ENCODE measurements at places on chromosomes 4 and X.

GRCh38 chrX:121641560-121641959, 594.1 kb downstream of the GLUD2 start:
- DNase-seq = no peak

DNA sequence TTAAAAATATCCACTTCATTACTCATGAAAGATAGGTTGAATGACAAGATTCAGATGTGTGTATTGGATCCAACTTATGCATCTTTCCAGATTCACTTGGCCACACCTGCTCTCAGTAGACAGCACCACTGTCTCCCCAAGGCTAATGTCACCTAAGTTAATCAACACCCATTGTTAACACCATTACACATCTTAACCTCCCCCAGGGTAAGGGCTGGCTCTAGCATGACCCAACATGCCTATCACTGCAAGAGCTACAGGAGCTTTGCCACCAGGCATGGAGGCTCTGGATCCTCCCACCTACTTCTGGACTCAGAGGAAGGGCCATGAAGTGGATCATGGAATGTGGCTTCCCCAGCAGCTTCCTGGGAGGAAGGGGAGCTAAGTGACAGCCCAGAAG, 32.8 kb upstream of the LSM6 start:
- no peak for DNase-seq

- no peak for DNase-seq
These were observed 514 bp downstream of the FANCB start for GRCh38 chrX:14872355-14872754.

GRCh38 chrX:120791013-120791643, 84.5 kb downstream of the CT47B1 start:
- DNase-seq = no peak

DNA sequence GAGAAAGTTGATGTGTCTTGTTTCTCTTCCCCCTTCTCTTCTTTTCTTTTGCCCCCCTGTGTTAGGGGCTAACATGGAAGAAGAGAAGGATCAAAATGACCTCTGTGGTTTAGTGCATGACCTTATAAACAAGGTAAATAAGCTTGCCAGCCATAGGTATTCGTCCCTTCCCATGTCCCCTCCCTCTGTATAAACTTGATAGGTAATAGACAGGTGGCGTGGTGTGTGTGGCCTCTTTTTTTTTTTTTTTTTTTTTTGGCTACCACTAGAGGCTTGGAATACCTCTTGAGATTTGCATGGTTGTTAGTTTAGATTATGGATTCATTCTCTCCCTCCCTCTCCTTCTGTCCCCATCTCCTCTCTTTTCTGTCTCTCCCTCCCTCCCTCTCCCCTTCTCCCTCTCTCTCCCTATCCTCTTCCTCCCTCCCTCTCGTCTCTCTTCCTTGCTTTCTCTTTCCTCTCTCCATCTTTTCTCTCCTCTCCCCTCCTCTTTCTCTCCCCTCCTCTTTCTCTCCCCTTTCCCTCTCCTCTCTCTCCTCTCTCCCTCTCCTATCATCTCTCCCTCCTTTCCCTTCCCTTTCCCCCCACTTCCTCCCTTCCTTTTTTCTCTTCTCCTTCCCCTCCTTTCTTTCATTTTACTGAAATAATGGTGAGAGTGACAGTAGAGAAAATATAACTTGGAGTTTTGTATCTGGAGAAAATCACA, 134.4 kb downstream of the AFF1 start:
- no peak for DNase-seq

DNA sequence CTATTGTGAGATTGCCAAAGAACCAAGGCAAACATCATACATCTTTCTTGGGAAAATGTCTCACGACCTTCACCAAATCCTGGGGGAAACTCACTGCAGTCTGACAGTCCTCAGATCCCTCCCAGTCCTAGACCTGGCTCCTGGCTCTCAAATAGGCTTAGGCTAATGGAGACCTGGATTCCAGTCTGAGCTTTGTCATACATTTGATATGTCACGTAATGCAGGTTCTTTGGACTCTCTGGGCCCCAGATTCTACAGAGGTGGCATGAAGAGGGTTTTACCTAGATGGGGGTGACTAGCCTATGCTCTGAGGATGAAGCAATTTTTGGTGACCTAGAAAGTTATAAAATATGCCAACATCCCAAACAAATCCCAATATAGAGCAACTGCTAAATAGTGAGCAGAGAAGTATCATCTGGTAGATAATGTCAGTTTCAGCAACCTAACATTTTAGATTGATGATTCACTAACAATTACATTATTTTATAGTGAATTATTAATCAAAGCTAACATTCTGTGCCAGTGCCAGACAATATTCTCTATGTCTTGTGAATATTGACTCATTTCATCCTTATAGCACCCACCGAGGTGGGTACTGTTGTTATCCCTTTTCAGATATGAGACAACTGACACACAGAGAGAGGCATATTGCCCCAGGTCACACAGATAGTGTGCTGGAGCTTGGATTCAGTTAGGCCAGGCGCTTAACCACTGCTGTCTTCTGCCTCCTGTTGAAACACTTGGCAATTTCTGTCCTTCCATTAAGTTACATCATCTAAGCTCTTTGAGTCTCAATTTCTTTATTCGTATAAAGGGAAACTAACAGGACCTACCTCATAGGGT, 195.4 kb upstream of the MAMLD1 start:
- no peak for DNase-seq

DNA sequence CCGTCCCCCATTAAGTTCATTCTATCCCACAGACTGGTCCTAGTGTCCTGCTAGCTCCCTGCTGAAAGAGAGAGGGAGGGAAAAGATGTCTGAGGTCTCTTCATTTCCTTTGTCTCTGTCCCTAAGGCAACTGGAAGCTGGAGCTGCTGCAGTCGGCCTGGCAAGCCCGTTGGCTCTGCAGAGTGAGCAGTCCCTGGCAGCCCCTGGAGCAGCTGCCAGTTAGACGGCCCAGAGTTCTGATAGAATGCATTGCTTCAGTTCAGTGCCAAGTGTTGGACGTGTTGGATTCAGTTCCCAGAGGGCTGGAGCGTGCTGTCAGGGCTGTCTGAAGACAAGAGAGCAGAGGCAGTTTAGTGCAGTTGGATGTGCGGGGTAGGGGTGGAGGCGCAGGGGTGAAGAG, 975 bp downstream of the KCNE5 start:
- no peak for DNase-seq

DNA sequence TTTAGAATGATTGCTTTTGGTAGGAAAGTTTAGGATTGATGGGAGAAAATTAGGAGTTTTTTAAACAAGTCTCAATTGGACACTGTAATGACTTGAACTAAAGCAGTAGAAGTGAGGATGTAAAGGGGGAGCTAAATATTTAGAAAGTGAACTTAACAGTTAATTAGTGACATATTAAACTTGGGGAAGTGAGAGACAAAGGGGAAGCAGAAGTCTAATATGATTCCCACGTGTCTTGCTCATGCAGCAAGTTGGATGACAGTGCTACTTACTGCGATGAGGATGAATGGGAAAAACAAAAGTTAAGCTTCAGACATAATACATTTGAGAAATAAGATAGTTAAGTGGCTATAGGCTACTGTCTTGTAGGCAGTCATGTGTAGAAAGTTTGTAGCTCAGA, 110.4 kb downstream of the RPA4 start:
- DNase-seq = no peak

- no peak for DNase-seq
These were observed 159.6 kb upstream of the PJA1 start for GRCh38 chrX:69324851-69325250.

- no peak for DNase-seq
These were observed 26.3 kb upstream of the ARMCX2 start for GRCh38 chrX:101685923-101686322.

DNA sequence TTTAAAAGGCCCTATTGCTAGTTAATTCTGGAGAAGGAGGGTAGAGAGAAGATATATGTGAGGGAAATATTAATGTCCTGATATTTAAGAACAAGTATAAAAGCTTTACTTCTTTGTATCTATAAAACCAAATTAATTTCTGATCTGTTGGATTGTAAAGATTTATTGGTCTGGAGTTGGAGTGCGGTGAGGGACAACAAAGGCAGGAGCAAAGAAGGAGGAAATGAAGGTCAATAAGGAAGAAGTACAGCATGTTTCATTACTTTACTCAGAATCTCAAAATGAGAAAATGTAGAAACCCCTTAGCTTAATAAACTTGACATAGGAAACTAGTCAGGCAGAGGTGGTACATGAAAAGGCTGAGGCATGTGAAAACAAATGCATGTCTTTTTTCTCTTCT, 192.9 kb downstream of the PALLD start:
- no peak for DNase-seq

GRCh38 chrX:42143866-42144592, 220.7 kb upstream of the CASK start:
- DNase-seq = no peak

GRCh38 chr4:38294238-38294637, 334.0 kb downstream of the PTTG2 start:
- no peak for DNase-seq

DNA sequence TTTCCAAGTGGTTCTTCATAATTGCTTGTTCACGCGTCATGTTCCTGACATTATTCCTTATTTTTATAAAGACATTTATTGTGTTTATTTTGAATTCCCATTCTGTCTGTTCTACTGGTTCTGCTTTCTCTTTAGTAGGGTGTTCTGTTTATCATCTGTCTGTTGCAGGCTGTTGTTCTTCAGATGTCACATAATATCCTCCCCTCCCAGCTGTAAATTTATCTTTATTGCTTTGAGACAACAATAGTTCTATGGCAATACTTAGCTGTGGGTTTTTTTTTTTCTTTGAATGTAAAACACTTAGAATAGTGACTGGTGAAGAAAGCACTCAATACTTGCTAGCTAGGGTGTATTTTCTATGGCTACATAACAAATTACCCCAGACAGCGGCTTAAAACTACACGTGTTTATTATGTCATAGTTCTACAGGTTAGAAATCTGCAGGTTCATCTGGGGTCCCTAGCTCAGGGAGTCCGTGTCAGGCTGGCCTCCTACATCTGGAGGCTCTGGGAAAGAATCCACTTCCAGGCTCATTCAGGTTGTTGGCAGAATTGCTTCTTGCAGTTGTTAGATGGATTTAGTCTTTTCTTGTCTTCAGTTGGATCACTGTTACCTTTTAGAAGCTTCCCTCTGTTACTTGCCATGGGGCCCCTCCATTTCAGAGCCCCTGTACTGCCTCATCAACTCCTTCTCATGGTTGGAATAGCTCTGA, 63.4 kb upstream of the ENPEP start:
- DNase-seq = no peak

DNA sequence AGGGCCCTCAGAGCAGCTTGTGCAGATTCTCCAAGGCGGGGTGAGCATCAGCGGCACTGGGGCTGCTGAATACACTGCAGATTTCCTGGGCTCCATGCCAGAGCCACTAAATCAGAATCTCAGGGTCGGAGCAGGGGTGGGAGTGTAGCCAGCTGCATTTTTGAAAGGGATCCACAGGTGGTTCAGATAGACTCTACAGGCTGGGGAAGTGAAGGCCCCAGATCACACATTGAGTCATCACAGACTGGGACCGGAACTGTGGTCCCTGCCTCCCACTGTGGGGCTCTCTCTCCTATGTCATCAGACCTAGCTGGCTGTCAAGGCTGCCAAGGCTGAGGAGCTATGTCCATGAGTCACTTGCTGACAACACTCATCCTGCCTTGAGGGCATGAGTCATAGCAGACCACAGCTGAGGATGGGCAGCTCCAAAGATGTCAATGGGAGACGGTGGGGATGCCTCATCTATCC, 162.3 kb upstream of the MAMLD1 start:
- peak; percentile 20 for DNase-seq

DNA sequence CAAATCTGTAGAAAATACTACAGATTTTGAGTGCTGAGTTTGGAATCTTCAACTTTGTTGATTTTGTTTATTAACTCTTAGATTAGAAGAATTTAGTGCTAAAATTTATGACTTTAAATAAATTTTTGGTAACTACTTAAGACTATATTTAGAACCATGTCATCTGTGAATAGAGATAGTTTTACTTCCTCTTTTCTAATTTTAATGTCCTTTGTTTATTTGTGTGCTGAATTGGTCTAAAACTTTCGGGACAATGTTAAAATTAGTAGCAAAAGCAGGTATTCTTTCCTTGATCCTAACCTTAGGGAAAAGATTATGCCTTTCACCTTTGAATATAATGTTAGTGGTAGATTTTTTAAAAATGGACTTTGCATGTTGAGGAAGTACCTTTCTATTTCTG, 119.7 kb upstream of the CXorf51A start:
- DNase-seq = no peak

- no peak for DNase-seq
These were observed 239.0 kb upstream of the DIAPH2 start for GRCh38 chrX:96445531-96446065.

DNA sequence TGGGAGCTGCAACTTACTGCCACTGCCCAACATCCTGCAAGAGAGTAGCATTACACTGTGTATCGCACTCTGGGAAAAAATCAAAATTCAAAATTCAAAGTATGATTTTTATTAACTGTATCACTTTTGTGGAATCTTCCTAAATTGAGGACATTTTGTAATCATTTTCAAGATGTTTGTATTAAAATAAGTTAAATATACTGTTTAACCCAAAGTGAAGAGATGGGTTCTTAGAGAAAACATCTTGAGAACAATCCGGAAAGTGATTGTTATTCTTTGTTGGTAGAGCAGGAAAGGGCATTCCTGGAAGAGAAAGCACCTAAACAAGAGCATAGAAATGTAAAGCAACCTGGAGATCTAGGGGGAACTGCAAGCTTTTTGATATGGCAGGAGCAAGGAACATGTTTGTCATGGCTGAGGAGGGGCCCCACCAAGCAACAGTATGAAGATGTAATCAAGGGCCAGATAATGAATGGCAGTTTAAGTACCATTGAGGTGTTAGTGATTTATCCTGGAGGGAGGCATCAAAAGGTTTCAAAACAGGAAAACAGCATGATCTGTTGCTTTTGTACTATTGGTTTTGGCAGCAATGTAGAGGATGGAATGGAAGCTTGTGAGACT, 14.1 kb upstream of the SEC24D start:
- no peak for DNase-seq

DNA sequence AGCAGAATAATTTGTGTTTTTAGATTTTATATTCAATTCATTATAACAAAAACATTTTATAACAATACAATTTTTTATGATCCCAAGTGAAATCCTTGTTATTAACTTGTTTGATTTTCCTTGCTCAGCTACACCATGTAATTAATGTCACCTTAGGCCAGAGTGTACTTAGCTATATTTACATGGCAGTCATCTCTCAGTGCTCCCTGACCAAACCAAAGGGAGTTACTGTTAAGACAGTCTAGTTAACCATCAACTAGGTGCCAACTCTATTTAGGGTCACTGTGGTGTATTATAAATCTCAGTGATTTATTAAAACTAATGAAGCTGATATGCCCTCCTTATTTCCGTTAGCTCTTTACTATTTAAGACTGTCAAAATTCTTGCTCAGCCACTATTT, 44.4 kb downstream of the CCDC158 start:
- DNase-seq = no peak

GRCh38 chrX:56744996-56745395, 16.0 kb downstream of the NBDY start:
- DNase-seq = no peak
